ENCODE measurements at places on chromosomes 3 and 15.

- DNase-seq, result no peak
These were observed 235.9 kb upstream of the CTDSPL start for GRCh38 chr3:37625690-37626360.

- DNase-seq, result no peak
These were observed 277.4 kb downstream of the ERC2 start for GRCh38 chr3:56190771-56191305.

- DNase-seq, result no peak
These were observed 66.7 kb downstream of the ST6GAL1 start for GRCh38 chr3:186997061-186997460.

DNA sequence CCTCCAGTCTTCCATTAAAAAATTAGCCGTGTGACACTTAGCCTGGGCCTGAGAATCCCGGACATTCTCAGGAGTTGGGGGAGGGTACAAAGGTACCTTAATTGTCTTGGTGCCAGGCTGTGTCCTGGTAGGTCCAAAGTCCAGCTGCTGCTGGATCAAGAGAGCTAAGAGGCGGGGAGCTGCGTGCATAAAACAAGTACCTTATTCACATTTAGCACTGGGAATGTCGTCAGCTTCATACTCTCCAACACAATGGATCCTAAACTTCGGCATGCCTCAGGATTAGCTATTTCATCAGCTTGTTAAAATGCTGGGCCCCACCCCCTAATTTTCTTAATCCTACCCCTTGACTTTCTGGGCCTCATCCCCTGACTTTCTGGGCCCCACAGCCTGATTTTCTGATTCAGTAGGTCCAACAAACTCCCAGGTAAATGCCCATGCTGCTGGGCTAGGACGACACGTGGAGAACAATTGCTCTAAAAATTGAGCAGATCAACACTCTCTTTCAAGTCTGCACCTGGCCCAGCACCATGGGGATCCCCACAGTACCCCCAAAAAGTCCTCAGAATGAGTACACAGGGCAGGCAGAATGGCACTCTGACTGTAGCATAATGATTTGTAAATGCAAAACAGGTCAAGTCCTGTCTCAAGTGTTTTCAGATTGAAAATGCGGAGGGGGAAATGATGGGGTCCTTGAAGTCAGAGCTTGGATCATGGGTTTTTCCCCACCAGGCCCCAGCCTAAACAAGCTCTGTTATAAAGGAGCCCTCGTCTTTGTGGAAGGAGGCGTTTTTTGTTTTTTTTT, 5.6 kb upstream of the AEN start:
- DNase-seq, result no peak

DNA sequence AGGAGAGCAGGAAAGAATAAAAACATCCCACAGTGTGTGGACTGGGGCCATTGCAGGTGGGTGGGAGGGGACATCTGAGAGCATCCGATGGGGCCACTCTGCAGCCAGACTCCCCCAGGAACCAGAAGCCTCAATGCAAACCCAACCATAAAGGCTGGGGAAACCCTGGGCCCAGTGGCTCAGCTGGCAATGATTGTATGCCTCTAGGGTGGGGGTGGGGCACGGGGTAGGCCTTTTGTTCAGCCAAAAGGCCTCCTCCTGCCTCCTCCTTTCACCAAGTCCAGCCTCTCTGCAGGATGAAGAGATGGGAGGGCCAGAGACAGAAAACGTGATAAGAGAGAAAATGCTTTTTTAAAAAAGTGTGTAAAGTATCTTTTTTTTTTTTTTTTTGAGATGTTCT, 45.5 kb upstream of the HERC1 start:
- DNase-seq, result no peak

- no peak for DNase-seq
These were observed 39.2 kb downstream of the SEMA3G start for GRCh38 chr3:52405601-52406110.

DNA sequence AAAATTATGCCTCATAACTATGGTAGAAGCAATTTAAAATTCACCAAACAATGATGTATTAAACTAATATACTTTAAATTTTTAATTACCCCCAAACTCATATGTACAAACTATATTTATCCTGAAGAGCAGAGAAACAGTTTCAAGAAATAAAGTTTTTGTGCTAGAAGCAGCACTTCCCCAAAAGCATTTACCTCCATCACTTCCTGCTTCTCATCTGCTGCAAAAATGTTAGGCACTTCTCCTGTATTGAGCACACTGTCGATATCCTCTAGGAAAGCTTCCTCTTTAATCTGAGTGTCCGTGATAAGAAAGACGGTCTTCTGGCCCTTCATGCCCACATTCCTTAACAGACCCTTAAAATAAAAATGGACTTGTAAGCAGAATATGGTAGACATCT, 101.5 kb upstream of the ASB14 start:
- DNase-seq, result no peak

GRCh38 chr15:36008719-36009118, 462.8 kb upstream of the DPH6 start:
- DNase-seq, result no peak

DNA sequence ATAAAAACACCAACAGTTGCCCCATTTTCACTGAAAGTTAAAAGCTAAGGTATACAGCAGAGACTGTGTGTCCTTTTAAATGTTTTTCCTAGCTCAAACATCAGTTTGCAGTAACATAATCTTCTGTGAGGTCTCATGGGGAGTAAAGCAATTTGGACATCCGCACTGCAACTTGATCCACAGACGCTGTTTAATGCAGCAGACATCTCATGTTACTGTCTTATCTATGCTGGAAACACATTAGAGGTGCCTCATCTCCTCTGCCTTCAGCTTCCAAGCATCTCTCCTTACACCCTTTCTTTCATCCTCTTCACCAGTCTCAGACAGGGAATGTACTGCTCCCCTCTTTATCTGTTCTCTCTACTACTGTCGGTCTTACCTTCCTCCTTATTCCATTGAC, 53.7 kb upstream of the ATP11B start:
- peak; percentile 13 for DNase-seq

- DNase-seq, result no peak
These were observed 3.3 kb downstream of the RYR3 start for GRCh38 chr15:33314069-33314468.

DNA sequence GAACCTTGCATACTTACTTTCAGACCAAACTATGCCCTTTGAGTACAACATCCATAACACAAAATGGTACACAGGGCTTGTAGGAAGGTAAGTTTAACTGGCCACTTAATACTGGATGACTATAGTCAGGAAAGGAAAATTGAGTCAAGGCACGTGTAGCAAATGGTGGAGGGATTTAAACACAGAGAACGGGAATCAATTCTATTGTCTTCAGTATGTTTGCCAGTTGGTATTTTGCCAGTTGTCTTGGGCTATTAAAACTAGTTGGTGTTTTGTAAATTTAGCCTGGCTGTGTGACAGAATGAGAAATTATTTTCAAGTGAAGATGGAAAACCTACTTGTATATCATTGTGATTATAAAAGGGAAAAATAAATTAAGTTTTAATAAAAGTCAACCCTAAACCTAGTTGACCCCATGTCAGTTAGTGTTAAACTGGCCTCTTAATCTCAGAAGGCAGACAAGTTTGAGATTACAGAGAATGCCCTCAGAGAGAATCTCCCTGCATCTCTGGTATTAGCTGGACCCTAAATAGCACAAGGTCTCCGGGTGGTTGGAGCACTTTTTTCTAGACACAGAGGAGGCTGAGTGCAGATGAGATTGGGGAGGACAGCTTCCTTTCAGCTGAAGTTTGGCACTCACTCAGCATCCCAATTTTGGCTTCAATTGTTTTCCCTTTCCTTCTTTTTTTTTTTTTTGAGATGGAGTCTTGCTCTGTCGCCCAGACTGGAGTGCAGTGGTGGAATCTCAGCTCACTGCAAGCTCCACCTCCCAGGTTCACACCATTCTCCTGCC, 91.2 kb downstream of the MB21D2 start:
- no peak for DNase-seq

DNA sequence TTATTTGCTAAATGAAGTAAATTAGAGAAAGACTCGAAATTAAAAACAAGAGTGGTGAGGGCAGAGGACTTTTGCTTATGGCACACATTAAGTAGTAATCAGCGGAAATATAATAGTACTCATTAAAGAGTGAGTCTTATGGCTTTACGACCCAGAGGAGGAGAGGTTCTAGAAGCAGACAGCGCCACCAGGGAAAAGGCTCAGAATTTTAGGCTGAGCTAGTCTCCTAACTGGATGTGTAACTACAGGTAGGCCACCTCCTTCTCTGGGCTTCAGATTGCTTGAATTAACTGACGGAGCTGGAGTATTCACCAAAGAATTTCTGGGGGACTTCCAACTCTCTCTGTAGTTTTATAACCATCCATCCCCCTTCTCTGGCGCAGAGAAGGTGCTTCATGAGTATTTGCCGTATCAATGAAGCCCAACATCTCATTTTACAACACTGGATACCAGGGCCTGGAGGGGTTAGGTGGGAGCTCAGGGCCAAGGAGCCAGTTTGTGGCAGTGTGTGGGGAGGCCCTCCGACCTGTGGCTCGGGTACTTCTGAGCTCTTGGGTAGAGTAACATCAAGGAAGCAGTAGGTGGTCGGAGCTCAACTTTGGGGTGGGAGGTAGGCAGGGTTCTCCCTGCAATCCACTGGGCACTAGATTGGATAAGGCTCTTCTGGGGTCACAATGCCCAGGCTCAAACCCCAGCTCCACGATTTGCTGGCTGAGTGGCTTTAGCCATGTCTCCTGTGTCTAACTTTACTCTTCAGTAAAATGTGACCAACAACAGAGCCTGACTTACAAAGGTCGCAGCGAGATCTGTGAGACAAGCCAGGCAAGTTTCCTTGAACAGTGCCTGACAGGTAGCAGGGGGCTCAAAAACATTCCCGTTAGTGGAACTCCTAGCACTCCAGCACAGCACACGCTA, 1.1 kb downstream of the CHCHD4 start:
- no peak for DNase-seq

DNA sequence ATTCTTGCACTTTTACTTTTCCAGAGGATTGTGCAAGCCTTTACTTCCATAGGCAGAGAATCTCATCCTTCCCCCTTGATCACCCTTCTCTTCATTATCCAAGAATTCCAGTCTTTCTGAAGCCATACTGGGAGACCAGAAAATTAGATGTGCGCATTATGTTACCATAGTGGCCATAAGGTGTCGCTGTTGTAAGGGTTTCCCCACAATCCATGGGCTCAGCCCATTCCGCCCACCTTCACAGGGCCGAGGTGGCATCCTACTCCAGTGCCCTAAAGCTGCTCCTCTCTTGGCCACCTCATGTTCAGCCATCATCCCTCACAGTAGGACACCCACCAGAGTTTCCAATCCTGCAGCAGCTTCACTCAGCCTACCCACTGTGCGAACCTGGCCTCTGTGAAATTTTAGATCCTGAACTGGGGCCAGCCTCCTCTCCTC, 35.0 kb downstream of the CTSH start:
- DNase-seq, result no peak

DNA sequence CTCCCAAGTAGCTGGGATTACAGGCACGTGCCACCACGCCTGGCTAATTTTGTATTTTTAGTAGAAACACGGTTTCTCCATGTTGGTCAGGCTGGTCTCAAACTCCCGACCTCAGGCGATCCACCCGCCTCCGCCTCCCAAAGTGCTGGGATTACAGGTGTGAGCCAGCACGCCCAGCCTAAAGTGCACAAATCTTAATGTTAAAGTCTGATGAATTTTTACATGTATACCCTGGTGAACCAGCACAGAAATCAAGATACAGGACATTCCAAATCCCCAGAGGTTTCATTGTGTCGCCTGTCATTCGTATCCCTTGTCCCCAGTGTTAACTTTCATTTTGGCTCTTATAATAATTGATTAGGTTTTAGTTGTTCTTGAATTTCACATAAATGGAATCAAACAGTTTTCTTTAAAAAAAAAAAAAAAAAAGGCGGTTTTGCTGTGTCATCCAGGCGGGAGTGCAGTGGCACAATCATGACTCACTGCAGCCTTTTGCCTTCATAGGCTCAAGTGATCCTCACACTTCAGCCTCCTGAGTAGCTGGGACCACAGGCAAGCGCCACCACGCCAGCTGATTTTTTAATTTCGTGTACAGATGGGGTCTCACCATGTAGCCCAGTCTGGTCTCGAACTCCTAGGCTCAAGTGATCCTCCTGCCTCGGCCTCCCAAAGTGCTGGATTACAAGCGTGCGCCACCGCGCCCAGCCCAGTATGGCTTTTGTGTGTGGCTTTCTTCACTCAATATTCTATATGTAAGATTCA, 1.5 kb upstream of the TM4SF19 start:
- no peak for DNase-seq

GRCh38 chr15:100493213-100493612, 35.5 kb downstream of the CERS3 start:
- DNase-seq, result no peak

GRCh38 chr15:65533057-65533756, 2.9 kb downstream of the HACD3 start:
- no peak for DNase-seq

- no peak for DNase-seq
These were observed 28.9 kb downstream of the GNB5 start for GRCh38 chr15:52162260-52162659.

DNA sequence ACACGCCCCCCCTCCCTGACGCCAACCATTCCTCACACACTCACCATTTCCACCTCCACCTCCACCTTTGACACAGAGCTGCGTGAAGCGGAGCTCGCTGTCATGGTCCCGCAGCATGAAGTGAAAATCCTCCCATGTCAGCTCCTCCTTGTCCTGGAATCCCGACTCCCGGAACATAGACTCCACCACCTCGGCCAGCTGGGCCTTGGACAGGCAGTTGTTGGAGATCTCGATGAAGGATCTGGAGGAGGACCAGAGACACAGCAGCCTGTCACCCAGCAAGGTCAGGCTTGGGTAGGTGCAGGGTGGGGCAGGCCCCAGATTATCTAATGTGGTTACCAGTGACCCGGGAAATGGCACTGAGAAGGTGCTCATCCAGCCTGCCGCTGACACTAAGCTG, 12.2 kb downstream of the DUOX2 start:
- no peak for DNase-seq

DNA sequence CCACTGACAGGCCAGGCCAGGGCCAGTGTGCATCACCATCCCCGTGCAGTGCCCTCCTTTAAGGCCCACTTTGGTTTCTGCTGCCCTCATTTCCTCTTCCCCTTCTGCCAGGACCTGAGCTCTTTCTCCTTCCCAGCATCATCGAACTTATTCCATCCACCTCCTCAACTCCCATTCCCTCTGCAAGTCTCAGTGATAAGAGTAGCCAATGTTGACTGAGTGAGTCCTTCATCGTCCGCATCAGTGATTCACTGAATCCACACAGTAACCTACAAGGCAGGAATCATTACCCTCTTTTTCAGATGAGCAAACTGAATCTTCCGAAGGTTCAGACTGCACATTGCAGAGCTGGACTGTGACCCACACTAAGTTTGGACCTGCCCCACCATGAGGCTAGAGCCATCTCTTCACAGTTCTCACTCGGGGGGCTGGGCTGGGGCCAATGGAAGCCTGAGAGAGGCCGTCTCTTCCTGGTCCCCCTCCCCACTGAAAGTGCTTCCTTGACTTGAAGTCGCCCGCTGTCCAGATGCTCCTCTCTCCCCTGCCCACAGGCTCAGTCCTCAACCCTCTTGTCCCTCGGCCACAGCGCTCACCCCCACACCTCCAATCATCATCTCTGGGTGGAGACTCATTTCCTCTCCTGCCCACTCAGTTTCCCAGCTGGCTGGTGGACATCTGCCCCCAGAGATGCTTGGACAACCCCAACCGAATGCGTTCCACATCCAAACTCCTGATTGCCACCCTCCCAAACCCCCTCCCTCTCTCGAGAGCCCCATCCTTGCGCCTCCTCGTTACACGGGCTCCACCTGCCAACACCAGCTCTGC, 15.2 kb upstream of the ANPEP start:
- DNase-seq, result no peak
